ENCODE measurements at places on chromosomes 3 and 15. TPM values are rescaled to one million over a fixed set of nuclear protein-coding genes. Genes with fewer than 3 reads are reported as not detected.

DNA sequence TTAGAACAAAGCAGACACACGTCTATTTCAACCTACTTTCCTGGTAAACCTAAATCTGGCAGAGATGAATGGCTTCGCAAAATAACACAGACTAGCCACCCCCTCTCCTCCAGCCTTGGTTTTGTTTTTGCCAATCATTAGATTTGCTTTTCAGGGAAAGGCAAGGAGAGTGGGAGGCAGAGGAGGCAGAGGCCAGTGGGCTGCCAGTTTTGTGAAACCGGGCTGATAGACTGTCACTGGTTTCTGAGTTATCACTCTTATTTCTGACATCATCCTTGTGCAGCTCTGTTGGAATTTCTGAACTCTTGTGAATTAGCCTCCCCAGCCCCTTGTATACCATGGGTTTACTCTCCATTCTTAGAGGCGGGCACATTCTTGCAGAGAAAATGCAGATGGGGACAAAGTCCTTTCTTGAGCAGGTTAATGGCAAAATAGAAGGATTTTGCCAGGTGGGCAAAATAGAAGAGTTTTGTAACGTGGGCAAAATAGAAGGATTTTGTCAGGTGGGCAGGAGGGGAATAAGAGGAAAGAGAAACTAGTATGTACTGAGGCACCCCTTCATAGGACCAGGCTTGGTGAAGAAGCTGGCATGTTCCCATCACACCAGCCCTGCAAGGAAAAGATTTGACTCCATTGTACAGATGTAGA is 3.2 kb upstream of the FEM1B start:
- DNase-seq: no peak
- peaks cover 45% of the 10 kb centered on the region for H3K4me1 ChIP-seq
- H3K36me3 ChIP-seq: no peaks in the 10 kb centered on the region
- peak overlapping the region; percentile 38 for H3K27ac ChIP-seq
- peaks cover 2% of the 10 kb centered on the region for H3K27me3 ChIP-seq

GRCh38 chr15:29645841-29646240 is 176.4 kb downstream of the TJP1 start:
- no peaks in the 10 kb centered on the region for H3K36me3 ChIP-seq
- H3K4me1 ChIP-seq: no peaks in the 10 kb centered on the region
- H3K4me3 ChIP-seq: no peak overlapping the region
- no peaks in the 10 kb centered on the region for H3K27me3 ChIP-seq
- H3K27ac ChIP-seq: no peak overlapping the region
- no peak for DNase-seq

DNA sequence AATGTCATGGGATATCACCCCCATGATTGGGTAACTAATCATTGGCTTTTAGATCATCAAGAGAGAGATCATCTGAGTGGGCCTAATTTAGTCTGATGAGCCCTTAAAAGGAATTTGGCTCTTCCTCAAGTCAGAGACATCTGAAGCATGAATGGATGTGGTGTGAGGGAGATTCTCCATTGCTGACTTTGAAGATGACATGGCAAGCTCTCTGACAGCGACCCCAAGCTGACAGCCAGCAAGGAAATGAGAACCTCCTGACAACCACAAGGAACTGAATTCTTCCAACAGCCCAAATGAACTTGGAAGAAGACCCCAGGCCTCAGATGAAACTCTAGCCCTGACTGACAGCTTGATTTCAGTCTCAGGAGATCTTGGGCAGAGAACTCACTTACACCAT is 108.4 kb upstream of the SPATA12 start:
- H3K27me3 ChIP-seq: no peaks in the 10 kb centered on the region
- H3K36me3 ChIP-seq: no peaks in the 10 kb centered on the region
- H3K27ac ChIP-seq: no peak overlapping the region
- DNase-seq: no peak
- no peaks in the 10 kb centered on the region for H3K4me1 ChIP-seq

GRCh38 chr3:23166845-23167244 is 36.3 kb upstream of the UBE2E2 start:
- DNase-seq: no peak
- H3K4me3 ChIP-seq: no peak overlapping the region
- H3K27ac ChIP-seq: no peak overlapping the region

GRCh38 chr15:80590761-80591355 is 104.3 kb upstream of the ABHD17C start:
- H3K36me3 ChIP-seq: no peaks in the 10 kb centered on the region
- no peak for DNase-seq
- peaks cover 6% of the 10 kb centered on the region for H3K4me1 ChIP-seq
- H3K27ac ChIP-seq: no peak overlapping the region
- H3K4me3 ChIP-seq: no peak overlapping the region

GRCh38 chr3:159854500-159855124 is 134.0 kb upstream of the IL12A start:
- peaks cover 3% of the 10 kb centered on the region for H3K27me3 ChIP-seq
- no peak for DNase-seq
- peak overlapping the region; percentile 92 for H3K4me3 ChIP-seq
- H3K36me3 ChIP-seq: peaks cover 18% of the 10 kb centered on the region
- peak overlapping the region; percentile 94 for H3K27ac ChIP-seq

GRCh38 chr3:115562636-115563267 is 60.6 kb upstream of the GAP43 start:
- peaks cover 2% of the 10 kb centered on the region for H3K4me1 ChIP-seq
- H3K27ac ChIP-seq: no peak overlapping the region
- H3K4me3 ChIP-seq: no peak overlapping the region
- H3K27me3 ChIP-seq: peaks cover 5% of the 10 kb centered on the region
- no peak for DNase-seq

DNA sequence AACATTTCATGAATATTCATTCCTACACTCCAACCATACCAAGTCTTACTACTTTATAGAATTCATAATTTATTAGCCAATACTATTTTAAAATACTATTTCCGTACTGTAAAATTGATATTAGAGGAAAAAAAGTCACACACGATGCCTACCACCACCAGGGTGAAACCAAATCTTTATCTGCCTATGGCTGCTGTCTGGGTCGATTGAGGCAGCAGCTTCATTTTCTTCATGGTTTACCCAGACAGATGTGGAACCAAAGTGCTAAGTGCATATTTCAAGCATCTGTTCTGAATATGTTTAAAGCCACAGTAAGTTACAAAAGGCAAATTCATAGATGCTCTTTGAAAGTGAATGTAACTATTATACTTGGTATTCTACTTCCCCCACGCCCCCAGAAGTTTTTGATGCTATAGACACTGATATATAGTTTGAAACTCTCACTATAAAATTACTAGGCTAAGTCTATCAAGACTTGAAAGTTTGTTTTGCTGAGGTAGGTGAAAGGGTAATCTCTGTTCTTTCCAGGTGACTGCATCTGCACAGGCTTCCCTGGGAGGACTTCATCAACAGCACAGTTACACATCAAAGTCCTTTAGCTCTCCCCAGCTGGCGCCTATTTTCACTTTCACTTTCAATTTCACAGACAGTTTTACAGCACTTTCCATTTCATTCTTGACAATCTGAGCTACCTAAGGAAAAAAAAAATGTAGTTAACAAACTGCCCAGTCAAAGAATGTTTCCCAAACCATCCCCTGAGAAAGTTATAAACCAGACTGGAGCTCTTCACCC is 113.9 kb downstream of the POLQ start:
- no peaks in the 10 kb centered on the region for H3K27me3 ChIP-seq
- no peak for DNase-seq
- peaks cover 2% of the 10 kb centered on the region for H3K4me1 ChIP-seq
- peaks cover 4% of the 10 kb centered on the region for H3K36me3 ChIP-seq

DNA sequence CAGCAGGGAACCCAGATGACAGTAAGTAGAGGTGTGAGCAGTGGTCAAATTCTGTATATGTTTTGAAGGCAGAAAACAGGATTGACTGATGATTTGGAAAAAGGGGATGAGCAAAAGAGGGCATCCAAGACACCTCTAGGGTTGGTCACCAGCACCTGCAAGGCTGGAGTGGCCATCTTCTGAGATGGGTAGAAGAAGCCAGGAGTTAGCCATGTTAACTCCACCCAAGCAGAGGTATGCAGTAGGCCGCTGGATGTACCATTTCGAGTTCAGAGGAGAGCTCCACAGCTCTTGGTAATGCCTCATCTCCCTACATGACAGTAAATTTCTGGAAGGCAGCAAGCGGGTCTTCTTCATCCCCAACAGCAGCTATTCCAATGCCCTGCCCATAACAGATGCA is 7.0 kb downstream of the RFTN1 start:
- peaks cover 20% of the 10 kb centered on the region for H3K4me1 ChIP-seq
- H3K27ac ChIP-seq: no peak overlapping the region
- peaks cover 14% of the 10 kb centered on the region for H3K36me3 ChIP-seq
- H3K4me3 ChIP-seq: no peak overlapping the region

GRCh38 chr3:35946854-35947515 is 307.7 kb downstream of the ARPP21 start:
- no peak for DNase-seq
- no peak overlapping the region for H3K4me3 ChIP-seq
- peaks cover 3% of the 10 kb centered on the region for H3K27me3 ChIP-seq
- H3K4me1 ChIP-seq: peaks cover 4% of the 10 kb centered on the region

DNA sequence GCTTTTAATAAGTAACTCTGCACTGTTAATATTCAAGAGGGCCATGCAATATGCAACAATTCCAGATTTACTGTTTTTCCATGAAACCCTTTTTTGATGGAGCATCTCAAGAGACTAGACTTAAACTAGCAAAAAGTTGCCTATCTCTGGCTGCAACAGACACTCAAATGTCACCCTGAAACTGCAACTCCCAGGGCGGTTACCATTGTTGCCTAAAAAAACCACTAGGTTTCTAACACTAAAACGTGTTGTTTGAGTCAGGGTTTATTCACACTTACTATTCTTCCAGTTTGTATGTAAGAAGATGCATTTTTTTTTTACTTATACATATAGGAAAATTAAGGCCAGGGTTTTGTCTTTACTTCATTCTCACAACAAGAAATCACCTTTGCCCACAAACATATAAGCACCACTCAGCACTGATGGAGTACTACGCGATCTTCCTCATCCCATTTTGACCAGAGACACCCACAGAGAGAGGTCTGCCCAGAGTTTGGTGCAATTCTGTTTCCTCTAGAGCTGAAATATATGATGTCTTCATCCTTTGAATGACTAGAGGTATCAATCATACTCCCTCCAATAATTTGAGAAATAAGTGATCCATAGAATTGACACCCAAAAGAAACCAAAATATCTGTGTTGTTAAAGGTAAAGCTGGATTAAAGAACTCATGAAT is 124.0 kb upstream of the SNTN start:
- peaks cover 4% of the 10 kb centered on the region for H3K27me3 ChIP-seq
- H3K36me3 ChIP-seq: no peaks in the 10 kb centered on the region
- DNase-seq: no peak
- no peak overlapping the region for H3K27ac ChIP-seq
- peaks cover 8% of the 10 kb centered on the region for H3K4me1 ChIP-seq

- H3K4me3 ChIP-seq: no peak overlapping the region
- no peak overlapping the region for H3K27ac ChIP-seq
- DNase-seq: no peak
- no peaks in the 10 kb centered on the region for H3K27me3 ChIP-seq
- no peaks in the 10 kb centered on the region for H3K36me3 ChIP-seq
Observed at GRCh38 chr3:95341314-95341713, 1278.5 kb downstream of the NSUN3 start.

DNA sequence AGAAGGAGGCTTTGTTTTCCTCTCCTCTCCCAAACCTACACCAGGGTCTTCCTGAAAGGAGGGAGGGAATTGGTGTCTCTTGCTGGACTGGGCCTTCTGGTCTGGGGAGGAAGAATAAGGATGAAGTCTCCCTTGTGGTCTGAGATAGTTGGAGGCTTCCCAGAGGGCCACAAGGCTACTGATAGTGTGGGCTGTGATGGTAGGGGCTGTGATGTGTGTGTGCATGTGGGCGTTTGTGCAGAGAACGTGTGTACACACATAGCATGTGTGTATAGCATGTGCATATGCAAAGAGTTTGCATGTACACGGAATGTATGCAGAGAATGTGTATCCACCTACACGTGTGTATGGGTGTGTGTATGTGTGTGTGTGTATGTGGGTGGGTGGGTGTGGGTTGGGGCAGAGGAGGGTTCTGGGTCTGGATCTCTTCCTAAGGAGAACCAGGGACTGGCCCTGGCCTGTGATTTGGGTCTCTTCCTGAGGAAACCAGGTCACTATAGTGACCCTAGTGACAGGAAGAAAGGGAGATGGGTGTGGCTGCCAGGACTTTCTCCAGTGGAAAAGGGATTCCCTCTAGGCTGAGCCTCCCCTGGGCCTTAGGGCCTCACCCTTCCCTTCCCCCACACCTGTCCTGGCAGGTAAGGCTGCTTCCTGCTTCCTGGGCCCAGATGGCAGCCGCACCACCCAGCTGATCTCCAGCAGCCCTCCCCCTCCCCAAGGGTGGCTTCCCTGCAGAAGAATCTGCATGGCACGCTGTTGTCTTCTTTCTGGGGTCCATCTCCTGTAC is 1.7 kb downstream of the FLNB start:
- H3K4me1 ChIP-seq: peaks cover 38% of the 10 kb centered on the region
- H3K4me3 ChIP-seq: peak overlapping the region; percentile 99
- H3K27ac ChIP-seq: peak overlapping the region; percentile 90
- H3K36me3 ChIP-seq: peaks cover 15% of the 10 kb centered on the region
- DNase-seq: no peak

GRCh38 chr15:33565094-33565493 is 254.3 kb downstream of the RYR3 start:
- no peak overlapping the region for H3K27ac ChIP-seq
- H3K27me3 ChIP-seq: no peaks in the 10 kb centered on the region
- H3K36me3 ChIP-seq: no peaks in the 10 kb centered on the region
- H3K4me3 ChIP-seq: no peak overlapping the region

DNA sequence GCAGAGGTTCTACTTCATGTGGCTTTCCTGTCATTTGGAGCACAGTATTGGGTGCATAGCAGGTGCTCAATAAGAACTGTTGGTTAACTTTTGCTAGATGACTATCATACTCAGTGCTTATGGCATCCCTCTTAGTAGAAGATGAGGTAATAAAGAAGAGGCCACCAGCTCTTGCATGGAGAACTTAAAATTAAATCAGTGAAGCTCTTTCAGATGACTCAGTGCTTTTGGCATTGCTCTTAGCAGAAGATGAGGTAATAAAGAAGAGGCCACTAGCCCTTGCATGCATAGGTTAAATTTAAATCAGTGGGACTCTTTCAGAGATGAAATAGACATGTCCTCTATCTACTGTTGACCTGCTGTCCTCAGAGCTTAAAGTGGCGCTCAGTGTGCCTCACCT is 109.4 kb upstream of the FGF7 start:
- peaks cover 2% of the 10 kb centered on the region for H3K4me1 ChIP-seq
- H3K4me3 ChIP-seq: no peak overlapping the region
- H3K36me3 ChIP-seq: peaks cover 7% of the 10 kb centered on the region
- H3K27ac ChIP-seq: no peak overlapping the region
- H3K27me3 ChIP-seq: no peaks in the 10 kb centered on the region
- no peak for DNase-seq

DNA sequence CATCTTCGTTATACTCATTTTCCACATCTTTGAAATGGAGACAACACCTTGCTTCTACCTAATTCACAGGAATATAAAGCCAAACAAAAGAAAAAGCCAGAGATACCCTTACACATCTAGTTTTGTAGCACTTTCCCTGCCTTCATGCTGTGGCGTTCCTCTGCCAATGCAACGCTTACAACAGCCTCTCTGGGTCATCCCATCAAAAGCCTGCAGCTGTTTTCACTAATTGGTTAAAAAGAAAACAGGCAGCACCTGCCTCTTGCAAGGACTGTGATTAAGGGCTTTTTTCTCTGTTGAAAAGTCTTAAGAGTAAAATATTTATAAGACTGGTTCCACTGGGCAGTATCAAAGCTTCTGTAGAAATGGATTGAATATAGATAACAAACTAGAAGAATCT is 120.3 kb downstream of the FMN1 start:
- no peaks in the 10 kb centered on the region for H3K36me3 ChIP-seq
- no peak for DNase-seq
- no peak overlapping the region for H3K4me3 ChIP-seq

The CCDC33 gene
- total RNA-seq: 0.51 TPM

The DCBLD2 gene
- total RNA-seq: 26.9 TPM

The LOXL1 gene
- 156 TPM for total RNA-seq

The CAMK2N2 gene
- total RNA-seq: not detected

The SIDT1 gene
- 0.92 TPM for total RNA-seq
